ENCODE measurements at places on chromosomes 7 and 10.

GRCh38 chr10:32680803-32681557, 235.0 kb downstream of the CCDC7 start:
- no peak for DNase-seq

DNA sequence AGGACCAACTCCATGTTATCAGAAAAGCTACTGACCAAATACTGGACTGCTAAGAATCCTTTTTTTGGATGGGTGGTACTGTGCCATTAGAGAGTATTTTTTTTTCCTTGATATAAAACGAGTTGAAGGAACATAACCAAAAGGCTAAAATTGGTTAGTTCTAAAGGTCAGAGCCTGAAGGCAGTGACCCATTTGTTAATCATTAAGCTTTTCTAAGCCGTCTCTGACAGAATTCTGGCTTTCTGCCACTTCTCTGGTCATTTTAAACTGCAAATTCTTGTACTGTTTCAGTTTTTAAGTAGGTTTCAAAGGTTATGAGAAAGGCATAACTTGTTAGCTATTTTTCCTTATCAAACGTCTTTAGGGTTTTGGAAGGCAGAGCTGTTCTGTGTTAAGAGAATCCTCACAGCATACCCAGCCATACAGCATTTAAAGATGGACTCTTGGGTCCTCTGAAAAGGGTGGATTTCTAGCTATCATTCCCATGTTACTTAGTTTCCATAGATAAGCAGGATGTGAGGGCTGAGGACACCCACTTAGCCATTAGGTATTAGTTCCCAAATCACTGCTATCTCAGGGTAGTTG, 196.8 kb downstream of the RNLS start:
- DNase-seq: no peak

DNA sequence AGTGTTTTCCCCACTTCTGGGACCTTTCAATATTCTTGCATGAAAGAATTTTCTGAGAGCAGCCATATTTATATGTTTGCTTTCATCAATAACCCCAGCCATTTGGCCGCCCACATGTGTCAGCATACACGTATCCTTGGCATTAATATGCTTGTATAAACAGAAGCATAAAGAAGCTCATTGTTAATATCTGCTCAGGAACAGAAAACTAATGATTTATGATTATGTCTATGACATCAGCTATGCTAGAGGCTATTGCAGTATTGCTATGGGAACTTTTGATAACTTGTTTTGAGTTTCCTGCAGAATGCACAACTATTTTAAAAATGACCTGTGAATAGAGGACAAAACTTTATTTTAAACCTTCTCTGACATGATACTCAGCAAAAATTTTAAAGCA, 300.9 kb upstream of the MTPN start:
- DNase-seq: no peak

GRCh38 chr10:124229201-124229988, 136.0 kb upstream of the CHST15 start:
- no peak for DNase-seq

- peak; percentile 30 for DNase-seq
These were observed 14.6 kb downstream of the EPC1 start for GRCh38 chr10:32332299-32332750.

DNA sequence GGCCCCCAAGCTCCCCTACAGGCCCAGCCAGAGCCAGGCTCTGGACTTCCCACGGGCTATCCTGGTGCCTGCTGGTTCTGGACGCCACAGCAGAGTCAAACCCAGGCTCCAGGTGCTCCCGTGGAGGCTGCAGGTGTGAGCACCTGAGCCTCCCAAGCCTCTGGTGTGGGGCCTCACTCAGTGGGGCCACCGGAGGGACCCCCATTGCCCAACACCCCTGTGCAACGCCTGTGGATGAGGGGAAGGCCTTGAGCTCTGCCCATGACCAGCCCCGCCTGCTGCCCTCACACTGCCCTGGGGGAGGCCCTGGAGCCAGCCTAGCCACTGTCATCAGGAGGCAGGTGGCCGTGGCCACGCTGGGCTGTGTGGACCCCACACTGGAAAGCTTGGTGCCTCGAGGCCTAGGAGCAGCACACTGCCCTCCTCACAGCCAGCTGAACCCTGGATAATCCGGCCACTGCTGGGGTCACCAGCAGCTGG, 229.3 kb downstream of the MAD1L1 start:
- DNase-seq: no peak

GRCh38 chr7:25828468-25828867, 323.5 kb upstream of the NFE2L3 start:
- DNase-seq: no peak

DNA sequence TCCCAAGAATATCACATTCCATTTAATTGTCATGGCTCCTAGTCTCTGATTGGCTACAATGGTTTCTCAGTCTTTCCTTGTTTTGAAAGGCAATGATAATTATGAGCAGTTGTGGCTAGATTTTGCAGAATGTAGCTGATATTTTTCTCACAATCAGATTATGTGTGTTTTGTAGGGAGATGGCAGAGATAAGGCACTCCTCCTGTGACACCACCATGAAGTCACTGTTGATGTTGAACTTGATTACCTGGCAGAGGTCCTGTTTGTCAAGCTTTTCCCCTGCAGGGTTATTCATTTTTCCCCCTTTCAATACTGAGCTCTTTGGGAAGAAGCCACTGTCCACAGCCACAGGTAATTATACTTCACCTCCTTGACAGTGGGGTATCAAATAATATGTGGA, 602.9 kb upstream of the PFKP start:
- DNase-seq: no peak

DNA sequence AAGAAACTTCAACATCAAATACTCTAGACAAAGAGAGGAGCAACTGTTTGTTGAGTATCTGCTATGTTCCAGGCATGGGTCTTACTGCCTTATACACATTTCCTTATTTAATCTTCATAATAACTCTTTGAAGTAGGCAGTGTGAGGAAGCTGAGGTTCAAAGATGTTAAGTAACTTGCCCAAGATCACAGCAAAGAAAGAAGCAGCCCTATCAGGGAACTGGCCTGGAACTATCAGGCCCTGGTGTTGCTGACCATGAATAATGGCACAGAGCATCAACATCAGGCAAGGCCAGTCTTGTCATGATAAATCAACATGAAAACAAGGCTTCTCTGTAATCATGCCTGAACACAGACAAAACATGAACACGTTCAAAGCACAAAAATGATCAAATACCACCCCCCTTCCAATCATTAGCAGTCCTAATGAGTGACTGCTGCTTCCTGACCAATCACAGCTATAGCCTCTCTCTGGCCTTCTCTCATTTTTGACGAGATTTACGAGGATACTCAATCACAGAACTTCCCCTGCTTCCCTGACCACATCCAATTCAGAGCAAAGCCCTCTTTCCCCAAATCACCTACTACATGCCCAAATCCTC, 2.3 kb downstream of the GSDME start:
- no peak for DNase-seq

DNA sequence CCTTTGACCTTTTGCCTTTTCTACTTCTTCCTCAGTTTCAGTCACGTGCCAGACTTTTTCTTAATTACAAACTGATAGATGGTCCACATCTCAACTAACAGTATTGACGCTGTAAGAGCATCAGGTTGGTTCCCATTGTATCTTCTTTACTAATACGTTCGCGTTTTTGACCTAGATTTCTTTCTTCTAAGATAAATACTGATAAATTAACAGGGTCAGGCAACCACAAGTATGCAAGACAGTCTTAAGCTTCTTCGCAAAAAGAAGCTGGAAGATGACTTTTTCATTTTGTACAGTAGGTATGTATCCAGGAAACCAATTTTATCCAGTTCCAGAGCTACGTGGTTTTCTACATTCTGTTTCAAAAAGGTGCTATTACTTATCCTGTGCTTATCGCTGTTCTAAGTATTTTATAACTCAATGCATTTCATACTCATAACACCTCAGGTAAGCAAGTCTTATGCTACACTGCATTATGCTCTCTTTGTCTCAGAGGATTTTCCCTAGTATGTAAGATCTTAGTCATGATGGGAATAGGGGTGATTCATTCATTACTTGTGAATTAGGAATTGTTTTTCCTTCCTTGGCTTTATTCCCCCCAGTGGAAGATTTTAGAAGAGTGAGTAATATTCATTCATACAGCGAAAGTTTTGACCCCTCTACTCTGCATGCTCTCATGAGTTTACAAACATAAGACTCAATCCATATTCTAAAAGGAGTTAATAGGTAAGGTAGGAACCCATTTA, 955 bp downstream of the DUS4L start:
- DNase-seq: no peak

All from T-helper 2 cell (primary cell).